ENCODE measurements at places on chromosomes 5 and 9. TPM values are rescaled to one million over a fixed set of nuclear protein-coding genes. Genes with fewer than 3 reads are reported as not detected.

LEAP2 gene
- total RNA-seq, result 0.18 TPM

GPX3 gene
- total RNA-seq, result 53.1 TPM

CD74 gene
- total RNA-seq, result 0.41 TPM

NUTM2F gene
- not detected for total RNA-seq

GFI1B gene
- total RNA-seq, result not detected

MARCOL gene
- total RNA-seq, result not detected

CETN3 gene
- total RNA-seq, result 17.2 TPM

SLC6A3 gene
- total RNA-seq, result not detected

SLC25A48 gene
- total RNA-seq, result not detected

GABBR2 gene
- 0.16 TPM for total RNA-seq

TNFSF8 gene
- not detected for total RNA-seq

HSPB3 gene
- not detected for total RNA-seq

RLN1 gene
- 0.18 TPM for total RNA-seq

PANK3 gene
- 35.3 TPM for total RNA-seq

HTR1A gene
- not detected for total RNA-seq

ENTPD2 gene
- not detected for total RNA-seq

GABRG2 gene
- total RNA-seq, result not detected

SPINK13 gene
- not detected for total RNA-seq

SLC45A2 gene
- 0.09 TPM for total RNA-seq

IFNA2 gene
- total RNA-seq, result not detected

FOXD4L4 gene
- 0.09 TPM for total RNA-seq

CCL19 gene
- total RNA-seq, result not detected

WWC1 gene
- total RNA-seq, result 2.7 TPM

IFNW1 gene
- total RNA-seq, result not detected

AGTPBP1 gene
- 20.3 TPM for total RNA-seq

SLC34A3 gene
- not detected for total RNA-seq

TMEM215 gene
- total RNA-seq, result not detected

CDX1 gene
- total RNA-seq, result 0.65 TPM

SPOCK1 gene
- total RNA-seq, result 174 TPM

SLC6A7 gene
- total RNA-seq, result not detected

SHROOM1 gene
- 7.6 TPM for total RNA-seq

PALM2AKAP2 gene
- 4.2 TPM for total RNA-seq

SLC25A2 gene
- total RNA-seq, result 0.72 TPM

SOHLH1 gene
- total RNA-seq, result not detected

SNCB gene
- not detected for total RNA-seq

TSLP gene
- 20.8 TPM for total RNA-seq

ZNF367 gene
- total RNA-seq, result 0.33 TPM

CCDC192 gene
- not detected for total RNA-seq

ANGPTL2 gene
- 47.5 TPM for total RNA-seq

ELOVL7 gene
- not detected for total RNA-seq

LRRTM2 gene
- total RNA-seq, result 3.6 TPM

AMBP gene
- 0.27 TPM for total RNA-seq

RIOK2 gene
- 24.9 TPM for total RNA-seq

F2RL2 gene
- 18.6 TPM for total RNA-seq

PCDHGC5 gene
- 7.0 TPM for total RNA-seq

SLIT3 gene
- total RNA-seq, result 52.5 TPM

CTNND2 gene
- 1.9 TPM for total RNA-seq

ANKHD1 gene
- total RNA-seq, result 145 TPM

AGXT2 gene
- total RNA-seq, result not detected

TCOF1 gene
- 23.1 TPM for total RNA-seq

RANBP17 gene
- 10.6 TPM for total RNA-seq

PRDM9 gene
- total RNA-seq, result not detected
